ENCODE measurements at places on chromosomes 5 and 9. TPM values are rescaled to one million over a fixed set of nuclear protein-coding genes. Genes with fewer than 3 reads are reported as not detected.

DNA sequence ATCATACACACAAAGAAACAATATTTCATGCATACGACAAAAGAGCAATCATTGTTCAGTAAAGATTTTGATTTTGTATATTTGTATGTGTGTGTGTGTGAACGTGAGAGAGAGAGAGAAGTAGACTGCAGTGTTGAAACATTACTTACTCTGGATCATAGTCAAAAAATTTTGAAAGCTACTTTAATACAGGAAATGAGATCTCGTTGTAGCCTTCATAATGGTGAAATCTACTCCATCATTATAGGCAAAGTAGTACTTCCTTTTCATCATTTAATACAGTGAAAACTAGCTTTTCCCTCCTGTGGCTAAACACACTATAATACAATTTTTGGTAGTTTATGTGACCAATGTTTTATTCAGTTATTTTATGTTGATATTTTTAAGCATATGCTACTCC is 1427.7 kb upstream of the C9orf72 start:
- no peak for DNase-seq

DNA sequence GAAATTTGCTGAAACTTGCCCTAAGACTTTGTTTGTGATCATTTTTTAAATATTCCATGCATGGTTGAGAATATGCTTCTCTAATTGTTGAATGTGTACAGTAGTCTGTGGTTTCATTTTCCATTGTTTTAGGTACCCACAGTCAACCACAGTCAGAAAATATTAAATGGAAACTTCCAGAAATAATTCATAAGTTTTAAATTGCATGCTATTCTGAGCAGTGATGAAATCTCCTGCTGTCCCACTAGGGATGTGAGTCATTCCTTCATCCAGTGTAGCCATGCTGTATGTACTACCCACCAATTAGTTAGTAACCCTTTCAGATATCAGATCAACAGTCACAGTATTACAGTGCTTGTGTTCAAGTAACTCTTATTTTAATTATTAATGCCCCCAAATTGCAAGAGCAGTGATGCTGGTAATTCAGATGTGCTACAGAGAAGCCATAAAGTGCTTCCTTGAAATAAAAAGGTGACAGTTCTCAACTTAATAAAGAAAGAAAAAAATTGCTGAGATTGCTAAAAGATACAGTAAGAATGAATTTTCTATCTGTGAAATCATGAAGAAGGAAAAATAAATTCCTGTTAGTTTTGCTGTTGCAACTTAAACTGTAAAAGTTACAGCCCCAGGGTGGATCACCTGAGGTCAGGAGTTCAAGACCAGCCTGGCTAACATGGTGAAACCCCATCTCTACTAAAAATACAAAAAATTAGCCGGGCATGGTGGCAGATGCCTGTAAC is 79.9 kb upstream of the FBXL17 start:
- no peak for DNase-seq

Gene TMOD1
- total RNA-seq: 0.97 TPM

GRCh38 chr9:93244510-93245436 is 60.8 kb downstream of the WNK2 start:
- DNase-seq: no peak

Gene PCDHB6
- not detected for total RNA-seq

DNA sequence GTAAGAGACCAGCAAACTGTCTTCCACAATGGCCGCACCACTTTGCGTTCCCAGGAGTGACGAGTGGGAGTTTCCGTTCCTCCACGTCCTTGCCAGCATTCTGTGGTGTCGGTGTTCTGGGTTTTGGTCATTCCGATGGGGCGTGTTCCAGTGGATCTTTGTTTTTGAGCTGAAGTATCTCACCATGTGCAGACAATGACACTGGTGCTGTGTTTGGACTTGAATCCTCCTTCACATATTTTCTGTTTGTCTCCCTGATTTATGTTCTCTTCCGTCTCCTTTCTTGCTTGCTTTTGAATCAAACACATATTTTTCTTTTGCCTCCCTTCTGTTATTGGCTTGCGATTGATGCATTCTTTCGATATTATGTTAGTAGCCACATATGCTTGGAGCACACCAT is 60.8 kb upstream of the IRX4 start:
- DNase-seq: no peak

GRCh38 chr9:29548436-29548835 is 1975.2 kb upstream of the C9orf72 start:
- no peak for DNase-seq

DNA sequence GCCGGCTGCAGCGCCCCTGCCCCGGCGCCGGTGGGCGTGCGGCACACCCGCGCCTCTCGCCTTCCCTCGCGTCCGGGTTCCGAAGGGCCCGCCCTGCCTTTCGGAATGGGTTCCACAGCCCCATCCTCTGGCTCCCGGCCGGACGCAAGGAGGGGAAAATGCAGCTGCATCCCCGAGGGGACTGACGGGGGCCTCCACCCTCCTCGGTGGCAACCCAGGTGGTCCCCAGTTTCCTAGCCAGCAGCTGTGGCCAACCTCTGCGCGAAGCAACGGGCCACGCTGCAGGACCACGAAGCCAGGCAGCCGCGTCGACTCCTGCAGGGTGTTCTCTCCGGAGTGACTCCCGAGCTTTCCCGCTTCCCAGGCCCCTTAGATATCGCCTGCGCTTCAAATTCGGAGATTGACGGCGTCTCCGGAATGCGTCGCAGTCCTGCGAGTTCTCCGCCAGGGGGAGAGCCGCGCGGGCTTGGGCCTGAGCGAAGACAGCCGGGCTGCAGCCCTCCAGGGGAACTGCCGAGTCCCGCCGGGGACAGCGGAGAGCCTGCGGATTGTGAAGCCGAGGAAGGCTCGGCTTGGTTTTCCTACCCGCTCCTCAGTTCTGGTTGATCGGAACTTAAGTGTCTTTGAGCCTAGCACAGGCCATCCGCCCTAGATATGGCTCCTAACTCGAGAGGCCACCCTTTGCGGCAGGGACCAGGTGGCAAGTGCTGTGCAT is 582 bp upstream of the APBA1 start:
- peak; percentile 68 for DNase-seq

- DNase-seq: no peak
These were observed 34.0 kb upstream of the SLC28A3 start for GRCh38 chr9:84374516-84374915.

Gene ADAMTSL2
- not detected for total RNA-seq

Gene GPX8
- total RNA-seq: not detected

DNA sequence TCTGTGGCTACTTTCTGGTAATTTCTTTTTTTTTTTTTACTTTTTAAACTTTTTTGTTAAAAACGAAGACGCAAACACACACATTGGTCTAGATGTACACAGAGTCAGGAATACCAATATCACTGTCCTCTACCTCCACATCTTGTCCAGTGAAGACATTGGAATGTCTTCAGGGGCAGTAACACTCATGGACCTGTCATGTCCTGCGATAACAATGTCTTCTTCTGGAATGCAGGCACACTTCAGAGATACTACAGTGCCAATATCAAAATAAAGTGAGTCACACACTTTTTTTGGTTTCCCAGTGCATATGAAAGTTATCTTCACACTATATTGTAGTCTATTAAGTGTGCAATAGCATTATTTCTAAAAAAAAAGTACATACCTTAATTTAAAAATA is 175.9 kb downstream of the ARRDC3 start:
- DNase-seq: no peak

Gene SPOCK1
- not detected for total RNA-seq

DNA sequence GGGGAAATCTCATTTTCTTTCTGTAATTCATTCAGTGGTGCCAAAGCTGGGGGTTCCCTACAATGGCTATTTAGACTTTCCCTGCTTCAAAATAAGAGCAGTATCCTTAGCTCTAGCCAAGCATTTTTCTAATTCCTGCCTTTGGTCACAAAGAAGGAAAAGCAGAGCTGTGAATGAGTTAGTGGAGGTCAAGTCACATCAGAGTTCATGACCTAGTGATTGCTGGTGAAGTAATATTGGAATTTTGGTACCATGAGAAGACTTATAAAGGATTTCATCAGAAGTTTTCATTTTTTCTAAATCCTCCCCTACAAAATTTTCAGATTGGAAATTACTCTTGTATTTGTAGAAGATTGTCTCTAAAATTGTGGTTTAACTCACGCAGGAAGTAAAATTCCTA is 28.0 kb downstream of the DNAJC21 start:
- no peak for DNase-seq

Gene ACTBL2
- not detected for total RNA-seq

GRCh38 chr9:94932652-94933510 is 206.4 kb downstream of the AOPEP start:
- no peak for DNase-seq

DNA sequence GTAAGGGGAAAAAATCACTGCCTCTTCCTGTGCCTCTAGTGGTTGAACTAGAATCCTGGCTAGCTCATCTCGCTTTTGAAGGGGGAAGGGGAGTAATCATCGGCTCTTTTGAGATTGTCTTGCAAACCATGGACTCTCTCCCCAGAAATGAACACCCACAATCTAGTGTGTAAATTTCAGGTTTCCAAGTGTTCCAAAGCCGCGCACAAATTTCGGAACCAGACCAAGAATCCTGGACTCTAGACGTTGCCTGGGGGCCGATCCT is 4.9 kb upstream of the FOXE1 start:
- DNase-seq: no peak

Gene LURAP1L
- not detected for total RNA-seq

- DNase-seq: no peak
These were observed 40.5 kb upstream of the MYO10 start for GRCh38 chr5:16976625-16977008.

GRCh38 chr9:132551556-132551955 is 30.9 kb upstream of the BARHL1 start:
- DNase-seq: no peak

GRCh38 chr5:35214051-35214450 is 16.2 kb downstream of the PRLR start:
- DNase-seq: no peak

Gene NUTM2F
- not detected for total RNA-seq

DNA sequence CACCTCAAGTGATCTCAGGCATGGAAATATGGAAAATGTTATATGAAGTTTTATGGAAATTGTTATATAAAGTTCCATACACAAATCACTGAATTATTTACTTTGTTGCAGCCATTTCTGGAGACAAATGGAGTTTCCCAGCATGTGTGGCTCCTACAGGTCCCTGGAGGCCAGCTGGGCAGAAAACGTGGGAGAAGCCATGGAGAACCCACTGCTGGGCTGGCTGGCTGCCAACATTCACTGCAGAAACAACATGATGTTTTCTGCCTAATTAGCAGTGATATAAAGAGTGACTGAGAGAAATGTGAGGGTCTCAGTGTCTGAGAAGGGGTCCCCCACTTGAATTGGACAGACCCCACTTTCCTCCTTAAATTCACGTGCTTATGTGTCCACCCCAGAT is 208.8 kb upstream of the IRX2 start:
- DNase-seq: no peak

Gene ISL1
- not detected for total RNA-seq

GRCh38 chr9:7258688-7259396 is 501.1 kb downstream of the KDM4C start:
- DNase-seq: no peak

GRCh38 chr5:2433086-2433485 is 318.4 kb downstream of the IRX2 start:
- DNase-seq: no peak

DNA sequence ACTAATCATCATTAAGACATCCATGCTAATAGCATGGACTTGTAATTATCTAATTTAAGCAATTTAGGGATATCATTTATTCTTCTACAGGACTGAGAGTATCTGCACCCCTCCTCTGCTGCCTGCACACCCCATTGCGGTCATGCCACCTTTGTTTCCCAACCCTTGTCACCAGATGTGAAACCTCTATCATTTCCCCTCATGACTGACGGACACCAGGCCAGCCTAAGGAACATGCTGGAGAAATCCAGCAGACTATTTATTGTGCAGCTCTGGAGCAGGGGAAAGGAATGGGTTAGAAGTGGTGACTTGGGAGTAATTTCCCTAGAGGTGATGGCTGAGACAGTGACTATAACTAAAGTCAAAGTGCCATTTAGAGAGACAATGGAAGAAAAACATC is 40.7 kb downstream of the UGCG start:
- DNase-seq: no peak

Gene ZFYVE16
- total RNA-seq: 11.4 TPM

GRCh38 chr9:95073918-95074317 is 243.6 kb downstream of the FANCC start:
- DNase-seq: no peak

GRCh38 chr9:133238851-133239532 is 29.9 kb upstream of the OBP2B start:
- DNase-seq: peak; percentile 59
